ENCODE measurements at places on chromosomes 4 and X.

- DNase-seq = no peak
These were observed 154.9 kb downstream of the PARM1 start for GRCh38 chr4:75087865-75088264.

- no peak for DNase-seq
These were observed 48.3 kb downstream of the STBD1 start for GRCh38 chr4:76354517-76355473.

DNA sequence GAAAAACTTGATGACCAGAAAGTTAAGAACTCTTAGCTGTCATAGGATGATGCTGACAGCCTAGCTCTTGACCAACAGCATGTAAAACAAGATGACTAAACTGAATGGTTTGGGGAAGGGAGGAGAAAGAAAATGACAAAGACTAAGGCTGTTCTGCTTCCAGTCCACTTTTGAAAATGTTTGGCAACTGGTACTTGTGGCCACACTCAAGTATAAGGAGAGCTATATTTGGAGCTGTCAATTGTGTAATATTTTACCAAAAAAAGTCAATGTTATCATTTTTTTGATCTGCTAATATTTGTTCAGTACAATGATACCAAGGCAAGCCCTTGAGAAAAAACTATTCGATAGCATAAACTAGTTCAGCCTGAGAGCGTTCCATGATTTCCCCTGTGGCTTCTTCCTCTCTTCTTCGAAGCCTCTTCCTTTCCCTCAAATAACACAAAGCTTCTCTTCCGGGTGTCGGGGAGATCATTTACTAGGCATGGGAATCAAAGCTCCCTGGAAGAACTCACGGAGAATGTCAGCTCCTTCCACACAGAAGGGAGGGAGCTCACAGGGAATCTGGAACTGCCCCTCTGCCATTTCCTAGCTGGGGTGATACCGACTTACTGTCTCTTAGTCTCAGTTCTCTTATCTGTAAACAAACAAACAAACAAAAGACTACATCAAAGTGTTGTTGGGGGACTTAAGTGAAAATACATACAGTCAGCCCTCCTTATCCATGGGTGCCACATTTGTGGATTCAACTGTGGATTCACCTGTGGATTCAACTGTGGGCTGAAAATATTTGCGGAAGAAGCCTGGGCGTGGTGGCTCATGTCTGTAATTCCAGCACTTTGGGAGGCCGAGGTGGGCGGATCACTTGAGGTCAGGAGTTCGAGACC, 82.6 kb downstream of the SCD5 start:
- no peak for DNase-seq

DNA sequence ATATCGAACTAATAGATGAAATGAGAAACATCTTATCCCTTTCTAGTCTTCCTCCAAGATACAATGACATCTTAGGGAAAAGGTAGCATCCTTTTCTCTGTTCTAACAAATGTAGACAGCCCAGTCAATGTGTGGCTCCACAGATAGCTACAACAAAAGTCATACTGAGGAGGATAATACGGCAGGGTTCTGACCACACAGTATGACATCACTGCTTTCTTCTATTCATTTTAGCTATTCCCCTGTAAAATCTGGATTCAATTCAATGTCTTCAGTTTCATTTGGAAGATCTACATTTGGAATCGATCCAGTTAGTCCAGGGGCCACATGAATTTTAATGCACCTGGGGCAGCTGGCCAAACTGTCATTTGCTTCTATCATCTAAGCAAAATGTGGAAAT, 51.4 kb downstream of the ENOX2 start:
- no peak for DNase-seq

DNA sequence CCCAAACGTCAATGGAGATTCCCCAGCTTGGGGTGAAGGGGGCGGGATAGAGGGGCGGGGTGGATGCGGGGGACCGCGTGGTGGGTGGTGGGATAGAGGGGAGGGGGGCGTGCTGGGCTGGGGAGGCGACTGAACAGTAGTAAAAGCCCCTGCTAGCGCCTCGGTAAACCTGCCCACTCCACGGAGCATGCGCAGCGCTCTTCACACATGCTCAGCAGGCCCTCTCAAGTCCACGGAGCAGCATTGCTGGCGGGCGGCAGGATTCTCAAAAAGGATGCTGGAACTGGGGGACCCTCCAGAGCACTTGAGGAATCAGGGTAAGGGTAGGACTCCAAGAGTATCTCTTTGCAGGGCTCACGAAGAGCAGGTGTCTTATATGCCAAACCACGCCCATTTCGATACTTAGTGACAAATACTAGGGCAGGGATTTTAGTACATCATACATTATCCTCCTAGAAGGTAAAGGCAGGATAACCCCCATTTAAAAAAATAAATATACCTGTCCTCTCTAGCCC, 378 bp upstream of the RPS6KA6 start:
- no peak for DNase-seq

DNA sequence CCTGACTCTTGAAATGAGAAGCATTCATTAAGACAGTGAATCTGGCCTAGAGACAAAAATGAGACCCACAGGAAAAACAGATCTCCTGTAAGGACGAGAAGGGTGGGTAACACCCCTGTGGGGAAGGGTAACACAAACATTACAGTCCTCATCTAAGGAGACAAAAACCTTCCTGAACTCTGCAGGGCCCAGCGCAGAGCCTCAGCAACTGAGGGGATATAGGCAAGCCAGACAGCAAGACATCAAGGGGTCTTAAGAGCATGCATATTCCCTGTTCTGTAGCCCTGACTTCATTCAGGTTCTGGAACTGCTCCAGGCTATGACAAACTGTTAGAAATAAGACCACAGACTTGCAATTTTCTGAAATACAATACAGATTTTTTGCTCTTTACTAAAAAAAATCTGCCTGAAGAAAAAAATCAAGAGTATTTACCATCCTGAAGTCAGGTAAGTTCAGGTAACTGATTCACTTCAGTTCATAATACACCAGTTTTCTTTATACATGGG, 15.5 kb downstream of the COX18 start:
- DNase-seq = no peak

GRCh38 chr4:7910263-7910896, 29.3 kb downstream of the AFAP1 start:
- no peak for DNase-seq

DNA sequence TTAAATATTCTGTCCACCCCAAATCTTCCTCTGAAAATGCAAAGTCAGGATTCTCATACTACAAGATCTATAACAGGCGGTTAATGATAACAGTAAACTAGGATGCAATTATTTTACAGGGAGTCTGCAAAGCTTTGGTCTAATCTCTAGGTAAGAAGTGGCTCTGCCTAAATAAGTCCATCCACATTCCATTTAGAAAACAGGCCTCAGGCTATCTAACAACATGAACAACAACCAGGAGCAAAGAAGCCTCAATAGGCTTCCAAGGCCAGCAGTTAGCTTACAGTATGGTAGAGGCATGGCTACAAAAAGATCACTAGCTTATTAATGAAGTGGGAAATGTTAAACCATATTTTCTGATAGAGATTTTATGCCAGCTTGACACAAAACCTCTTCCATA, 6.4 kb downstream of the MAB21L2 start:
- DNase-seq = no peak

- no peak for DNase-seq
These were observed 2332.1 kb downstream of the PCDH7 start for GRCh38 chr4:33052241-33052640.

- no peak for DNase-seq
These were observed 33.6 kb upstream of the JAKMIP1 start for GRCh38 chr4:6233929-6234328.

Data from stimulated activated CD4-positive, alpha-beta T cell treated with anti-CD3 and anti-CD28 coated beads, Interleukin-12 subunit alpha, Interleukin-12 subunit beta, amount 100 ng/mL, for 48 hours (primary cell).